NCI-H748 treated with DMSO at 0.1 percent for 48 hours (cell line): ENCODE measurements at places on chromosomes 4 and X.

DNA sequence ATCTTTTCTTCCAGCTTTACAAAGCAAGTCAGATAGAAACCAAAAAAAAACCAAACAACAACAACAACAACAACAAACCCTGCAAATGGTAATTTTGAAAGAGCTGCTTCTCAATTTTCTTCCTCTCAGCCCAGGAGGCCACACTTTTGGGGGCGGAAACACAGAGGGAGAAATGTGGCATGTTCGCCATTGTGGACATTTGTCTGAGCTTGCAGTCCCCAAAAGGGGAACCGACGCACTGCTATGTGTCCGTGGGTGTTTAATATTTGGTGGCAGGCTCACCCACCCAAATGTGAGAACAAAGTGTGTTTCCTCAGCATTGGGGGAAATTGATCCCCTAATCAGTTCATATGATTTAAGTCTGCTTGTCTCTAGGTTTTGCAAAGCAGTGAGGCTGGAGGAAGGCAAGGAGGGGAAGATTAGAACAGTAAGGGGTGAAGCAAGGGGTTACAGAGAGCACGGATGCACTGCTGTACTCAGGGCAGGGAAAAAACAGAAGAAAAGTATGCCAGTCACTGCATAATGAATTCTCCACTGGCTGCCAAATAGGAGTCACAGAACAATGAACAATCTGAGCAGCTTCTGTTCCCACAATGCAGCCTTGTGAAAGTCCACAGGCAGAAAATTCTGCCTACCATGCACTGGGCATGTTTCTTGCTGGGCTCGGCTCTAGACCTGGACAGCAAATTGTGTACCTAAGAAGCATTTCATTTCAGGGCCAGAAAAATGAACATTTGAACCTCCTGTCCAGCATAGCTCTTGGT, 74.7 kb upstream of the GPM6B start:
- DNase-seq: no peak

DNA sequence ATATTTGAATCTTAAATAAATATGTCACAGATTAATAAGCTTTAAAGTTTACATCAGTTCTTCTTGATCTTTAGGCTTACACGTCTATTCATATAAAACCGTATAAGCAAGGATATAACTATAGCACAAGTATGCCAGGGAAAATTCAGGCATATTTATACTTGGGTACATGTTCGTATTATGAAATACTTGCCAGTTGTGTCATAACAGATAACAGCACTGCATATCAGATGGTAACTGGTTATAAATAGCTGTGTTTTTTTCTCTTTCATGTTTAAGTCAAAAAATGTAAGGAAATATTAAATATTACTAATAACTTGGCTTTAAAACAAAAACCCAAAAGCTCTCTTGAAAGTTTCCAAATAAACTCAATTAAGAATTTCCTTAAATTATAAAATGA, 17.5 kb downstream of the BRWD3 start:
- DNase-seq: no peak

- no peak for DNase-seq
These were observed 66.5 kb downstream of the MAMLD1 start for GRCh38 chrX:150429594-150429993.

DNA sequence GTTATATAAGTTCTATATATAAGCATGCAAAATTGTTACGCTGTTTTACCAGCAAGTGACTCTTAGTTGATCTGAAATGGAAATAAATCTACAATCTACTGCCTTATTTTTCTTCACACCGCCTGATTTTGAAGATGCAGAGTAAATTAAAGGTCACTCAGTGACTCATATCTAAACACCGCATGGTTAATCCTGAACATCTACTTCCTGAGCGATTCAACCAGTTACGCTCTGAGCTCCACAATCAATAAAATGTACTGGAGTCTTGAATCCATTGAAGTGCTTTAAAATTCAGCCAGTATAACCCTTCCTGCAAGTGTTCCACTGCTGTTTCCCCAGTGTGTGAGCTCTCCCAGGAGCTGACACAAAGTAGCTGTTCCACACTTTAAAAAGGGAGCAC, 192.8 kb downstream of the SLC7A11 start:
- DNase-seq: no peak

- DNase-seq: no peak
These were observed 165.6 kb downstream of the CHIC1 start for GRCh38 chrX:73728602-73729001.

DNA sequence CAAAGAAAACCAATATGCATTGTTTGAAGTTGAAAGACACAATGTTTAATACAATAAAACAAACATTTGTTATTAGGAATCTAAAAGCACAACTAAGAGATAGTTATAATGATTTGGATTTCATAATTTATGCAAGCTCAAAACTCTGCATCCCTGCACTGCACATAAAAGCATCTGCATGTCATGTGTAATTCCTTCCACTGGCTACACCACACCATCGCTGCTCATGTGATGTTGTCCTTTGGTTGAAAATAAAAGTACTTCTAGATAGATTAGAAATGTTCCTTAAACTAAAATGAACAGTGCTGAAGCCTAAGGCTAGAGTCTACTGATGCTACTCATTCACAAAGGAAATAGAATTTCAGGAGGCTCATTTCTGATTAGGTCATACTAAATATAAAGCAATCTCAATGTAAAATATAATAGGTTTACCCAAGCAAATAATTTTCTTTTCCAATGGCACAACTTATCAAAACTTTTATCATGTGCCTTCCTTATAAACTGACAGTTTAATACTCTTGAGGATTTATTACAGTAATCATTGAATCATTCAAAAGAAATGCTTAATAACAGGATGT, 130.8 kb upstream of the DKK2 start:
- DNase-seq: no peak

DNA sequence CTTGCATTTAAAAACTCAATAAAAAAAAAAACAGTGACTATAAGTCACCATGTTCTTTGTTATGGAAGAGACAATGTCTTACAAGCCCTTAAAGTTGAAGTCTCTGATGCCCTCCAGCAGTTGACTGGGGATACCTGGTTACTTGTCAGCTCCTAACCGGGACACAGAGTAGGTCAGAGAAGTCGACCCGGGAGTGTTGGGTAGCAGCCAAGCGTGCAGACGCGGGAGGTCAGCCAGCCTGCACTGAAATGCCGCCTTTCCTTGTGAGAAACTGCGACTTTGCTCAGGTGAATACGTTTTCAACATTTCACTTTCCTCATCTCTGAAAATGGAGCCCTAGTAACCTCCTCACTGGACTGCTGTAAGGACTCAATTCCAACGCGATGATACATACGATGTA, 81.8 kb downstream of the F11 start:
- no peak for DNase-seq

GRCh38 chr4:148653681-148654080, 211.5 kb upstream of the NR3C2 start:
- no peak for DNase-seq

DNA sequence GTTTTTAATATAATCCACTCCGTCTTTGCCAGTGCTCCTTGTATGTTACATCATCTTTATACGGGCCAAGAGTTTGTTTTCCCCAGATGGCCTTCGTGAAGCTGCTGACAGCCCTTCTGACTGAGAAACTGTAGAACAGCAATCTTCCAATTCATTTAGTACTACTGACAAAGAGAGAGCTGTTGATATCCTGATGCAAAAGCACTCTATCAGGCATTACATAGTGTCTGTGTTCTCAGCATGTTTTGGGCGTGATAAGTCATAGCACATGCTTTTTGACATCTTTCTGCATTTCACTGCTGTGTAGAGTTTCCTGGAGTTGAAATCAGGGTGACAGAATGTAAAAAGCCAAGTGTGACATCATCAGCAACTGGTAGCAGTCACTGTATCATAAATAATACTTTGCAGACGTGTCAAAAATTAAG, 746.3 kb upstream of the FAM241A start:
- no peak for DNase-seq

DNA sequence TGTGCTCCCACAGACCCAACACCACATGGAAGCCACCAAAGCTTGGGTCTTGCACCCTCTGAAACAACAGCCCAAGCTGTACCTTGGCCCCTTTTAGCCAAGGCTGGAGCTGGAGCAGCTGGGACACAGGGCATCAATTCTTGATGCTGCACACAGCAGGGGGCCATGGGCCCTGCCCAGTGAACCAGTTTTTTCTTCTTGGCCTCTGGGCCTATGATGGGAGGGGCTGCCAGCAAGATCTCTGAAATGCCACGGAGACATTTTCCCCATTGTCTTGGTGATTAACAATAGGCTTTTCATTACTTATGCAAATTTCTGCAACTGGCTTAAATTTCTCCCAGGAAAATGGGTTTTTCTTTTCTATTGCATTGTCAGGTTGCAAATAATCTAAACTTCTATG, 49.0 kb downstream of the SPANXA2 start:
- no peak for DNase-seq

- no peak for DNase-seq
These were observed 306.5 kb upstream of the LDB2 start for GRCh38 chr4:17204908-17205307.

GRCh38 chr4:123977641-123978081, 581.1 kb downstream of the SPRY1 start:
- DNase-seq: no peak

DNA sequence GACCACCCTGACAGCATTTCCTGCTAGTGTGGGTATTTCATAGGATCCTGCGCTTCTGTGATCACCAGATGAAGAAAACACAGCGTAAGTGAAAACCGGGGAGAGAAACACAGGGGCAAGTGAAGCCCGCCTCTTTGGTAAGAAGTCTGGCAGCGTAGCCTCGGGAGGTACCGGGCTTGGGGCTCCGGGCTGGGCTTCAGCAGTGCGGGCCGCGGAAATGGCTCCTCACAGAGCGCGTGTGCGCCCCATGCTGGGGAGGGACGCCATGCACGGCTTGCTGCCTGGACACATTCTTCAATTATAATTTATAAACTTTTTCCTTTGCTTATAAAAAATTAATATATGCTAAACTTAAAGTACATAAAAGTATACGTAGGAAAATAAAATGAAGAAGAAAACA, 151.5 kb downstream of the AFAP1 start:
- DNase-seq: no peak

DNA sequence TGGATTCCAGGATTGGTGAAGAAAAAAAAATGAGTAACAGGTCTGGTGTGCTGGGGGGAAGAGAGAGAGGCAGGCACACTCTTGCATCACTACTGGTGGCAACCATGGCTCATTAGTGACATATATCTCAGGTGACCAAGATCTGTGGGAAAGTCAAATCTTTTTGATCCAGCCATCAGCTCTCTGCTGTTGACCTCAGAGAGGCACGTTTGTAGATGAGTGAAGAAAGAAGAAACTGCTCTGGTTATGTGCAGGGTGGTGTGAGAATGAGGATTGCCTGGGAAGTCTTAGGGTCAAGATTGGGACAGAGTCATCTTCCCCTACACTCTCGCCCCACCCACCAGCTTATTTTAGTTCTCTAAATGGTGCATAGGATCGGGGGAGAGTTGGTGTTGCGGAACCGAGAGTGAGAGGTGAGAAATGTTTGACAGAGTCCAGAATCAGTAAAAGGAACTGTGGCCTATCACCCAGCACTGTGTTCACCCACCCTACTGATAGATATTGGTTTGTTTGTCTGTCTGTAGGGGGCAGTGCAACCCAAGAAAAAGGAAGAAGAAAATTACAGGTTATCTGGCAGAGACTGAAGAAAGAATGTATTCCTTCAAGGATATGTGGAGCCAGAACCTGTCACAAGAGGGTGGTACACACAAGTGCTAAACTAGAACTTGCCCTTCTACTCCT, 21.9 kb downstream of the ARMCX6 start:
- peak; percentile 31 for DNase-seq

- DNase-seq: no peak
These were observed 17.5 kb downstream of the DOK7 start for GRCh38 chr4:3480528-3481112.

DNA sequence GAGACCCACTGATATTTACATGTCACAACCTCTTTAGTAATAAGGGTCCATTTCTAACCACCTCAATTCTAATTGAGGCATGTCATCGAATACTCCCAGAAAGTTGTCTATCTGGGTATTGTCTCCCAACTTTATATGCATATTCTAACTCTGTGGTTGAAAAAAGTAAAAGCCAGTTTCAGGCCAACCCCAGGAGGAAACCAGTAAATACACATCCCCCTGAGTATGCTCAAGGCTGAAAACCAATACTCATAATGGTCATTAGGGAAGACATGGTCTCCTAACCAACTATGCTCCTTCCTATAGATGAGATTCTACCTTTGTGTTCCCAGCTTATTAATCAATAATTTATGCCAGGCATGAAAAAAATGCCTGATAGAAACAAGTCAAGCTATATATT, 96.6 kb downstream of the SH3KBP1 start:
- DNase-seq: no peak

DNA sequence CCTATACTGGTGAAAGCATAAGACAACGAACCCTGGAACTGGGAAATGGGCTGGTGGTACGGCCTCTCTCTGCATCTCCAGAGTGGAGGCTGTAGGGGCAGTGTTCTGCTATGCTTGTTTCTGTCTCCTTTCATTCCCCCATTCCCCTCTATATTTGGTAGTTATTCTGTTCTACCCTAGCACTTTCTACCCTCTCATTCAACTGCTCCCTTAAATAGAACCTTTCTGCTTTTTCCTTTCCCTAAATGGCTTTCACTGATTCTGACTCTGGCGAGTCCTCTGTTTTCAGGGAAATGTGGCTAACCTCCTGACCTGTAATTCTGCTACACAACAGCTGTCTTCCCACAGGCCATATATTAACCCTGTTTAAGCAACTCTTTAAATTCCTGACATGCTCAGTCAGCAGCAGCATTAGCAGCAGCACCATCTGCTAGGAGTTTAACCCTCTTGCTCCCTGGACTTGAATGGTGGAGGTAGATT, 94.2 kb downstream of the CXCL13 start:
- DNase-seq: no peak

- DNase-seq: no peak
These were observed 347.4 kb upstream of the FGF13 start for GRCh38 chrX:139058831-139059495.

DNA sequence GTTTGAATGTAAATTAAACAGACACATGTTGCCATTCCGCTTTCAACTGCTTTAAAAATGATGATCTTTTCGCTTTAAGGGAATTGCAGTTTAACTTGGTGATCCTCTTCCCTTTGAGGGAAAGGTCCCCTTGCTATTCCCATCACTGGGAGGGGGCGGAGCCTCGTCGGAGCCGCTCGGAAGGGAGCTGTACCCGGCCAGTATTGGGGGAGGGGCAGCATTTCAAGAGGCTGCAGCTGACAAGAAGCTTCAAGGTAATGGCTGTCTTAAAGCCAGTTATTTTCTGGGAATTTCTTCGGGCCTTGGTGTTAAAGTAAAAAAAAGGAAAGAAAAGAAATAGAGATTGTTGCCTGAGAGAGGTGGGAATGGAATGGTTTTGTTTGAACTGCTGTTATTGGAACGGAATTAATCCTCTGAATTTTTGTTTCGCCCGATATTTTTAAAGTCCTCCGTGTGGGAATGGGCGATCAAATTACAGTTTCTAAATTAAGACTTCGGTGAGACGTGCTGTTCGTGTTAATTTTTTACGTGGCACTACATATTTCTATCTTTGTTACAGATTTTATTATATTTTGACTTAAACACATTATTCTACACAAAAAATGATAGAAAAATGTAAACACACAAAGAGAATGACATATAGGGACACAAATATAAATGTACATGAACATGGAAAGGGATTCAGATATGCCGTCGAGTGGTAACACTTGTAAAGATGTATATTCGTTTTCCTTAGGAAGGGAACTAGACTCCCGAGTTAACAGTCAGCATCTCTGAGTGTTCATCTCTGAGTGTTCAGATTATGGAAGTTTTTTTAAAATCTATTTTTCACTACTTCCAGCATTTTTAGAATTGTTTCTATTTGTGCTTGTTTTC, 9.2 kb downstream of the PWWP3B start:
- DNase-seq: peak; percentile 3
